ENCODE measurements at places on chromosomes 7 and 10.

GRCh38 chr10:78288663-78289062, 255.0 kb downstream of the RPS24 start:
- DNase-seq, result no peak

GRCh38 chr7:93968911-93969620, 35.1 kb downstream of the BET1 start:
- DNase-seq, result no peak

DNA sequence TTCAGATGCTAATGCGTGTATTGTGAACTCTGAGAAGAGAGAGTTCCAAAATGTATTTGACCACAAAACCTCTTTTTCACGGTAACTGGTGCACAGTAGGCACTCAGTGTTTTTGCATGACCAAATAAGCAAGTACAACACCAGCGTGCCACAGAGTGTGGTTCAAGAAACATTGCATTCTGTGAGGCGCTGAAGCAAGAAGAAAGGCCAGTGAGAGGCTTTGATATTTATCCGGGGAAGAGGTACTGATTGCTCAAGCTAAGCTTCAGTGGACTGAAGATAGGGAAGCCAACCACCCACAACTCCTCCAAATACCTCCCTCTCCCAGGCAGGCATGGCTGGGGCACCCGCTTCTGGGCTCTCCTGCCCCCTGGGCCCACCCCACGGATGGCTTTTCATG, 611.2 kb downstream of the SDK1 start:
- DNase-seq, result no peak

- no peak for DNase-seq
These were observed 48.5 kb downstream of the CPEB3 start for GRCh38 chr10:92242380-92242779.

- no peak for DNase-seq
These were observed 82.9 kb downstream of the PRKAG2 start for GRCh38 chr7:151793991-151794507.

- DNase-seq, result no peak
These were observed 51.3 kb downstream of the HIPK2 start for GRCh38 chr7:139726485-139726869.

DNA sequence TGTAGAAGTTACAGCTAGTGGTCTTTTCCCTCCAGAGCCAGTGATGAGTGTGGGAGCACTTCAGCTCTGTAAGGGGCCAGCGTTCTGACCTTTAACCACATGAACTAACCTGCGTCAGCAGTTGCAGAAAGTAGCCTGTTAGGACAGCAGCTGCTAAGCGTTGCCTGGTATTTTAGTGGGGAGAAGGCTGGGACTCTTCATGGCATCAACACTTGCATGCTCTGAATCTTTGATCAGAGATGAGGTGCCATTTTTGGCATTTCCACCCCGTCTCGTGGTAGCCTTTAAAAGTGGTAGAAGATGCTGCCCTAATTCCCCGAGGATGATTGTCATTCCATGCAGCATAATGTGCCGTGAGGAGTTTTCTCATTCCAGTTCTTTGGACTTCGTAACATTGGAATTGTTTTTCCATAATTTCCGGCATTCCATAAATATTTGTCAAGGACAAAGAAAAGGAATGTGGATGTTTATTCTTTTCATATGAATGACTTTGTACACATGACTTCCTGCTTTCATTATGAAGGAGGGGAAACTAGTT, 92.2 kb downstream of the AVL9 start:
- no peak for DNase-seq

DNA sequence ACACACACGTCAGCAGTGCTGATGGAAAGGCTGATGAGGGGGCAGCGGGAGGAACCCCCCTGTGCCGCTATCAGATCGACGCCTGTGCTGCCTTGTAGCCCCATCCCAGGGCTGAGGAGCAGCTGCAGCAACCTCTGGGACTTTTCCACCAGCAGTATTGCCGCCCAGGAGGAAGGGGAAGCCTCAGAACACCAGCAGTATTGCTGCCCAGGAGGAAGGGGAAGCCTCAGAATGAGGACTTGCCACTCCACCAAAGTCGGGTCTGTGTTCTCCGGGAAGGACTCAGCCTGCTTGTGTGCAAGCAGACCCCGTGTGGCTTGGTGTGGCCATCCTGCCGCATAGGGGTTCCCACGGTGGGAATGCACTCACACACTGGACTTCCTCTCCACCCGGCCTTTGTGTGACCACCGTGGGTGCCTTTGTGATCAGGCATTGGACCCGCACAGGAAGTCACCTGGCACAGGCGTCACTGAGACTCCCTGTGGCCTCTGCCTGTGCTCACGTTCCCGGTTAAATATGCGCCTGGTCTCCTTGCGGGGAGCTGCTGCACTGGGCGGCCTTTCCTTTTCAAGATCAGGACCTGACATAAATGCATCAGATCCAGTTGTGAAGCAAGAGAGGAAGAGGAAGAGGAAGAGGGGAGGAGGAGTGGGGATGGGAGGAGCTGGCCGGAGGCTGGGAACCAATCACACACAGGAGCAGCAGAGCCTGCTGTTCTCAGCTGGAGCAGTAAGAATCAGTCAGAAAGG, 248.5 kb downstream of the DNAJB6 start:
- DNase-seq, result no peak

DNA sequence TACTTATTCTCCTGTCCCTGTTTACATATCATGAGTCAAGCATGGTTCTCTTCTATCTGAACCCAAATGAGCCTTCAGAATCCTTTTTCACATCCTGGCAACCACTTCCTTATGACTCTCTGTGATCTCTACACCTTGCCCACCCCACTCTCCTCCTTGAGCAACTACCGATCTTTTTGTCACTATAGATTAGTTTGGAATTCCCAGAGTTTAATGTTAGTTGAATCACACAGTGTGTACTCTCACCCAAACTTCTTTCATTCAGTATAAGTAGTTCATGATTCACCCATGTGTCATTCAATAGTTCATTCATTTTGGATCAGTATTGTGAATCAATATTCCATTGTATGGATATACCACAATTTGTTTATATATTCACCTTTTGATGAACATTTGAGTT, 55.3 kb downstream of the TFAM start:
- DNase-seq, result no peak

GRCh38 chr7:132643302-132643701, 67.0 kb upstream of the PLXNA4 start:
- no peak for DNase-seq

- no peak for DNase-seq
These were observed 41.5 kb upstream of the GATA3 start for GRCh38 chr10:8013006-8013405.

GRCh38 chr10:33822774-33823173, 488.3 kb upstream of the NRP1 start:
- DNase-seq, result no peak

DNA sequence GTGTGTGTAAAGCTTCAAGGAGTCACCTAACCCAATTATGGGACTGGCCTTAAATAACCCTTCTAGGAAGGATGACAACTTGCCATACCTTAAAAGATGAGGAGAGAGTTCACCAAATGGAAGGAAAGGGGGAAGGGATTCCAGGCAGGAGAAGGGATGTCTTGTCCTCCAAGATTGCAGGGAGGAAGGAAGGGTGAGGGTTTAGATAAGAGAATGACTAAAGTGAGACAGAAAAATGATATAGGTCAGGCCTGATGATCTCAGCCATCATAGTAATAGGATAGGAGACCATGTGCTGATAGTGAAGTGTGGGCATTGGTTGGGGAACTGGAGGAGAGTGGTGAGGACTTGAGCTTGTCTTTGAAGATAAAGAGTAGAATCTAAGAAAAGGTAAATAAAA, 7.7 kb upstream of the TMEM26 start:
- no peak for DNase-seq

- no peak for DNase-seq
These were observed 55.1 kb downstream of the PDZD8 start for GRCh38 chr10:117320050-117320665.

GRCh38 chr7:27737616-27738015, 2.3 kb upstream of the TAX1BP1 start:
- DNase-seq, result no peak
